NCI-H748 treated with DMSO at 0.1 percent for 48 hours (cell line): ENCODE measurements at places on chromosomes 16 and 17.

- DNase-seq: no peak
These were observed 76.3 kb upstream of the WSB1 start for GRCh38 chr17:27217631-27218030.

GRCh38 chr16:84391151-84392030 is 23.1 kb downstream of the ATP2C2 start:
- DNase-seq: no peak

DNA sequence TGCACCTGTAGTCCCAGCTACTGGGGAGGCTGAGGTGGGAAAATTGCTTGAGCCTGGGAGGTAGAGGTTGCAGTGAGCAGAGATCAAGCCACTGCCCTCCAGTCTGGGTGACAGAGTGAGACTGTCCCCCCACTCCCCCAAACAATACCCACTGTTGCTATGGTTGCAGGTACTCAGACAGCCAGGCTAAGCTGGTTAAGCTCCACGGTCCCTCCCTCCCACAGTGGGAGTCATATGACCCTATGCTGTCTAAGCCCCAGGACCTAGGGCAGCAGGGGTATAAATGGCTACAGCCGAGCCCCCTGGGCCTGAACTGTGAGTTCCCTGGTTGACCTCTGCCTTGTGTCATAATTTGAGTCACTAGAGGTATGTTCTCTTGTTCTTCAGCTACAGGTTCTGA is 15.9 kb upstream of the RPRML start:
- no peak for DNase-seq

- no peak for DNase-seq
These were observed 22.7 kb downstream of the TBX4 start for GRCh38 chr17:61474934-61475333.

- DNase-seq: no peak
These were observed at the start of gene KCNH6 for GRCh38 chr17:63523253-63523855. KCNH6 (plus strand) TSS chr17:63523358; CDS start chr17:63523414, 56 bp downstream.

- DNase-seq: no peak
These were observed 20.8 kb downstream of the C16orf74 start for GRCh38 chr16:85730186-85730465.

- DNase-seq: no peak
These were observed 571 bp downstream of the CAVIN1 start for GRCh38 chr17:42422412-42422957.

- no peak for DNase-seq
These were observed 11.9 kb upstream of the PITPNM3 start for GRCh38 chr17:6568184-6568758.

DNA sequence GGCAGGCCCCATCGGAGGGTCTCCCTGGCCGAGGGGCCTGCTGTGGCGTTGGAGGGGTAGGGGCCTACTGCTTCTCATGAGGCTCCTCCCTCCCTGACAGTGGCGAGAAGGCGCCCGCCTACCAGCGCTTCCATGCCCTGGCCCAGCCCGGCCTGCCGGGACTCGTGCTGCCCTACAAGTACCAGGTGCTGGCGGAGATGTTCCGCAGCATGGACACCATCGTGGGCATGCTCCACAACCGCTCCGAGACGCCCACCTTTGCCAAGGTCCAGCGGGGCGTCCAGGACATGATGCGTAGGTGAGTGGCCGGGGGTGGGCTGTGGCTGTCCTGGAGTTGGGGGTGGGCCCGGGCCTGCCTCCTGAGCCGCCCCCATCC is 1.7 kb downstream of the CDT1 start:
- no peak for DNase-seq

- DNase-seq: no peak
These were observed 58.8 kb downstream of the NFATC3 start for GRCh38 chr16:68144008-68144407.

GRCh38 chr17:42274253-42274542 is 2.0 kb downstream of the STAT5B start:
- no peak for DNase-seq

DNA sequence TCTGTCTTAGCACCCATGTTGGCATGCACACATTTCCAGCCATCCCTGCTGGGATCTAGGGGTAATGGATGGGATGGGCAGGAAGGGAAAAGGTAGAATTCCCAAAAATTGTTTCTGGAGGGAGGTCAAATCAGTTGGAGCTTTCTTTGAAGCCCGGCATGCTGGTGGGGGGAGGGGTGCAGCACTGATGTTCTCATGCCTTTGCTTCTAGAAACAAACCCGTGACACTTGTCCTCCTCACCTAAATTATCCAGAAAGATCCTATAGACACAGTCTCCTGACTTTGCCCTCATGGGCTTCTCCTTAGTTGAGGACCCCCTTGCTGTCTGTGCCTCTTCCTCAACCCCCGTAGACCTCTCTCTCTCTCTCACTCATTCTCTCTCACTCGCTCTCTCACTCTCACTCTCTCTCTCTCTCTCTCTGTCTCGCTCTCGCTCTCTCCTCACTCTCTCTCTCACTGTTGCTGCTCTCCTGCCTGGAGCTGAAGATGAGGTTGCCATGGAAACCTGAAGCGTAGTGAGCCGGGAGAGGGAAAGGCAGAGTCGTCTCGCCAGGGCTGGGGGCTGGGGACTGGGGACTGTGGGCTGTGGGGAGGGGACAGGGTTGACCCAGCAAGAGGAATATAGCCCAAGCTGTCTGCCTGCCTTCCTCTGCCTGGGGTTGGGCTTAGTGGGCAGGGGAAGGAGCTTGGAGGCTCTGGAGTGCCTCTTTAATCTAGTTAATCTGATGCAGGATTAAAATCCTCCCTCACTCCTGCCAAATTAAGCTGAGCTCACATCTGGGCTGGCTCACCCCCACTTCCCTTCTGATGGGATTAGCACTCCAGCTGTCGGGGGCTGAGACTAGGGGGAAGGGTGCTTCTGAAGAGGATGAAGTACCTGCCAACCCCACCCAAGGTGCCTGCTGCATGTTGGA is 16.1 kb downstream of the LASP1 start:
- no peak for DNase-seq

DNA sequence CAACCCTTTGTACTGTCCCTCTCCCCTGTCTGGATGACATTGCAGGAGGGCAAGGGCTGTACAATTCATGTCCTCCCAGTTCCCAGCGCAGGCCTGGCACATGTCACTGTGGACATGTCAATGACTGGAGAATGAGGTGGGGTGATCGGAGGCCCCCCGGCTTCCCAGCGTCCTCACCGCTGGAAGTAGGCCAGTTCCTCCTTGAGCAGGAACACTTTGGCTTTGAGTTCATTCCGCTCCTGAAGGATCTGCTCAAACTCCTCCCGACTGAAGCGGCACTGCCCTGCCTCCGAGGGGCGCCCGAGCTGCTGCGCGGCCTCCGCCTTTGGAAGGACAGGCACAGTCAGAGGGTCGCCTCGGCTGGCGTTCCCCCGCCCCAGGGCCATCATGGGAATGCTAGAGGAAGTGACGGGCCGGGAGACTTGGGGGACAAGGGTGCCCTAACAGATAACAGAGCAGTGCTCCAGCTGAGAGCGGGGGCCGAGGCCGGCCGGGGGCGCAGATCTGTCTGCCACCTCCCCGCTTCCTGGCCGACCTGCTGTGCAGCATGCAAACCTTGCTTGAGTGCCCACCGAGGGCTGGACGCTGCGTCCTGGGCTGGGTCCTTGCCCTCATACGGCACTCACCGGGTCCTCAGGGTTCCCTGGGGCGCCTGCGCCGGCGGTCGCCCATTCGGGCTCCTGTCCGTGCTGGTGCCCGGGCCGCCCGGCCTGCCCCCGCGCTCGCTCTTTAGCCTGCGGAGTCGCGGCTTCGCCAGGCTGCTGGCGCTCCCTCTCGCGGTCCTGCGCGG is 1.3 kb downstream of the RILP start:
- DNase-seq: no peak

GRCh38 chr17:205148-205669 is 23.8 kb upstream of the DOC2B start:
- no peak for DNase-seq

DNA sequence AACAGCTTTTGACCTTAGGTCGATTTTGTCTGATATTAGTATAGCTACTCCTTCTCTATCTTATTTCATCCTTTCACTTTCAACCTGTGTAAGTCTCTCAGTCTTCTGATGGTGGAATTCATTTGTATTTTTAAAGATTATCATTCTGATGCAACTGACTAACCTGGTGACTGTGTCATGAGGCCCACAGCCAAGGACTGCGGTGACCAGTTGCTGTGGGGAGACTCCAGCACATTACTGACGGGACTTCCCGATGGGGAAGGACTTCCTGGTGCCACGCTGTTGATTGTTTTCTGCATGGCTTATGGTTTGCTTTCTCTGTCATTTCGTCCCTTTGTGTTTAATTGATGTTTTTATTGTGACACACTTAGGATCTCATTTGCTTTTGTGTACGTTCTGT is 34.2 kb downstream of the RMI2 start:
- DNase-seq: no peak

DNA sequence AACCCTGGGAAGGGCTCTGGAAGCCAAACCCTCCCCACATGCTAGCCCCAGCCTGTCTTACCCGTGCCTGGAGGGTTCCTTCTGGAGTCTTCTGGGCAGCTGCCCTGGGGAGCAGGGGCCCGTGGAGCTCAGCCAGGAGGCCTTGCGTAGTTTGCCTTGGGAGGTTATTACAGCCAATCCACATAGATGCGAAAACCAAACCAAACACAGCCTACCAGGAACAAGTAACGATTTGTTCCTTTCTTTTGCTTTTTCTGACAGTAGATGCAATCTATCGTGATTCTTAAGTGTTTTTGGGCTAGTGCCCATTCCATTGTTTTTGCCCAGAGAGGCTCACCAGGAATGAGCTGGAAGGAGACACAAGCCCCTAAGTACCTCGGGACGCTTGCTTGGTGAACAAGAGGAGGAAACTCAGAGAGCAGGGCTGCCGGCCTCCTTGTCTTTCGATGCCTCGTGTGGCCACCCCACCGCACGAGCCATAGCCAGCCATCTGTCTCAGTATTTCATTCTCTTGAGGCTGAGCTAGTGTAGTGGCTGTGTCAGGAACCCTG is 102.7 kb upstream of the NOL11 start:
- no peak for DNase-seq
